ENCODE measurements at places on chromosomes 3 and 15.
A peak's percentile ranks its signal among the peaks of the same experiment; 100 is the strongest.

GRCh38 chr15:101242160-101242998 is 9.5 kb downstream of the CHSY1 start:
- DNase-seq = peak; percentile 54

- DNase-seq = peak; percentile 94
Observed at GRCh38 chr3:139764936-139765335, 87.2 kb upstream of the NMNAT3 start.

DNA sequence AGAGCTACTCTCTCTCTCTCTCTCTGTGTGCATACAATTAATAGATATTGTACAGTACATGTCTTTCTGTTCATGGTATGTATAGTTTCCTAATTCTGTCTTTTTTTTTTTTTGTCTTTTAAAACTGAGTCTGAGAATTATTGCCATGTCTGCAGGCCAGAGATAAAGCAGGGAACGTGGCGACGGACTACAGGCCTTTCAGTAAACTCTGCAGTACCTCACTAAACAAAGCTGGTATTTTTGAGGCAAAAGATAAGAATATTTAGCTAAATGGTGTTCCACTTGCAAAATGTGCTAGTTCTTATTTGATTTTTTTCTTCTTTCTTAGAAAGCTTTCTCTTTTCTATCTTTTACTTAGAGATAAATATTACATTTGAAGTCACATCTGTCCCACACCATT is 44.0 kb upstream of the EHHADH start:
- no peak for DNase-seq

- DNase-seq = no peak
Observed at GRCh38 chr15:31551323-31551722, 224.7 kb downstream of the KLF13 start.

GRCh38 chr3:120304616-120305015 is 19.6 kb upstream of the GPR156 start:
- no peak for DNase-seq

GRCh38 chr3:98974442-98974841 is 72.9 kb upstream of the DCBLD2 start:
- DNase-seq = no peak

DNA sequence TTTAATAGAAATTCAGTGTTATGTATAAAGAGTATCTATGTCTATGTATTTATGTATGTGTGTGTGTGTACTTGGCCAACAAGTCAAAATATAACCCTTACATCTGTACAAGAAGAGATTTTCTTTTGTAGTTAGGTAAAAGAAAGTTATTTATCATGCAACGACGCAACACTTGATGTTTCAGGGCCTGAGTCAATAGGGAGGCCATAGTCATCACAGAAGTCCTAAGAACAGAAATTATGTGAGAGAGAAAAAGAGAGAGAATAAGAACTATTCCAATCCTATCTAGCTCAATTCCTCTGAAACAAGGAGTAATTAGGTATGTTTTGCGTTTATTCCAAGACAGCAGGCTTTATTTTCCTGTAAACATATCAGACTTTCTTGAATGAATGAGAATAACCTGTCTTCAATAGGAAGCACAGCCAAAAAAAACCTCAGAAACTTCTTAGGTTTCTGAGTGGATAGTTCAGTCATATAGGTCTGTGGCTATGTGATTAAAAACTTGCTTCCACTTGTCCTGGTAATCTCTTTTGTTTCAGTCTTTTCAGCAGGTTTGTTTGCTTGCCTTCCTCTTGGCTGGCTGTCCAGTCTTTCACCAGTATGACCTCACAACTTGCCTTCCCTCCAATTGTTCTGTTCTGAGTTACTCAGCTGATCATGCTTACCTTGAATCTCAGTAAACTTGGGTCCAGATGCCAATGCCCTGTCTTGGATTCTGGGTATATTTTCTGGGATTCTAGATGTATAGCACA is 382.4 kb upstream of the GBE1 start:
- no peak for DNase-seq

DNA sequence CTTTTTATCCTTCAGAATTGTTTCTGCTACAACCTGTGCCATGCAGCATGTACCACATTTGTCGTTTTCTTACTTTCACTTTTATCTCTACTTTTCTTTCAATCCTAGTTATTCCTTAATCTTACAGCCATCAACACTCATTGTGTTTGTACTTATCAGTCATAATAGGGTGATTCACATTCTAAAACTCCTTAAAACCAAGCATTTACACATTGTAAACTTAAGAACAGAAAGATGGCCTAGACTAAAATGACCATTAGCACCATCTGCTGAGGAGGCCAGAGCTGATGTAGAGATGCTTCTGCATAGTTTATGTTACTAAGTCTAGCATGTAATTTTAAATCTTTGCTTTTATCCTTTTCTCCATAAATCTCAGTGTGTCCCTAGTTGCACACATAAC is 25.5 kb downstream of the EIF2AK4 start:
- no peak for DNase-seq

- no peak for DNase-seq
Observed at GRCh38 chr15:74795966-74796625, 14.2 kb downstream of the CSK start.

GRCh38 chr3:122618614-122619013 is 41.2 kb downstream of the PARP15 start:
- no peak for DNase-seq

GRCh38 chr3:52286777-52287110 is 884 bp upstream of the GLYCTK start:
- no peak for DNase-seq

DNA sequence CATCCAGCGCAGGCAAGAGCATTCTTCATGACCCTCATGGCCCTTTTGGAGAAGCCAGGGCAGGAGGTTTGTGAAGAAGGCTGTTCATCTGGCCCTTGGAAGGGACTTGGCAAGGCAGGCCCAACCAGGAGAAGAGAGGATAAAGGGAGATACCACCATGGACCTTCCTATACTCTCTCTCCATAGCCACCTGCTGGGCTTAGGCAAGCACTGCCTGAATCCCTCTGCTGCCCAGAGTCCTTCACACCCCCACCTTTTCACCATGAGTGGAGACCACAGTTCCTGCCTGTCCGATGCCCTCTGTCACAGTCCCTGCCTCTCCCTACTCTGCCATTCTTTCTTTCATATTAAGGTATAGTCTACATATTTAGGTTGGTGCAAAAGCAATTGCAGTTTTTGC is 10.6 kb upstream of the SFMBT1 start:
- no peak for DNase-seq

- DNase-seq = peak; percentile 78
Observed at GRCh38 chr3:134464064-134464688, 21.6 kb downstream of the ANAPC13 start.
